ENCODE measurements at places on chromosomes 1 and 21.

GRCh38 chr1:201346337-201346939, 31.0 kb downstream of the TNNT2 start:
- DNase-seq, result peak; percentile 60

DNA sequence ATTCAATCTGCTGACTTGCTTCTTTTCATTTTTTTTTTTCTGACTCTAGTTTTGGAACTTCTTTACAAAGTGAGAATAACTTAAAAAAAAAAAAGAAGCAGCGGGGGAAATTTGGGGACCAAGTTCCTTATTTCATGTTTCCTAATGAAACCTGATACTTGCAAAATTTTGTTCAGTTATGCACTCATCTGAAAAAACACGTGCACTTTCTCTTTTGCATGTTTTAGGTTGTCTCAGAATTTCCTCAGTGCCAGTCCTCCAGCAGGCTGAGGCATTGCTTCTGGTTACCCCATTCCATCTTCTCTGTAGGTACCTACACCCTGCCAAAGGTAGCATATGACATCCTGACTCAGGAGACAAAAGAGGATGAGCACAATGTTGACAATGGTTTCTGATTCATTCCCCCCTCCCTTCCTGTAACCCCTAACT, 299.7 kb downstream of the GRIK1 start:
- DNase-seq, result no peak

DNA sequence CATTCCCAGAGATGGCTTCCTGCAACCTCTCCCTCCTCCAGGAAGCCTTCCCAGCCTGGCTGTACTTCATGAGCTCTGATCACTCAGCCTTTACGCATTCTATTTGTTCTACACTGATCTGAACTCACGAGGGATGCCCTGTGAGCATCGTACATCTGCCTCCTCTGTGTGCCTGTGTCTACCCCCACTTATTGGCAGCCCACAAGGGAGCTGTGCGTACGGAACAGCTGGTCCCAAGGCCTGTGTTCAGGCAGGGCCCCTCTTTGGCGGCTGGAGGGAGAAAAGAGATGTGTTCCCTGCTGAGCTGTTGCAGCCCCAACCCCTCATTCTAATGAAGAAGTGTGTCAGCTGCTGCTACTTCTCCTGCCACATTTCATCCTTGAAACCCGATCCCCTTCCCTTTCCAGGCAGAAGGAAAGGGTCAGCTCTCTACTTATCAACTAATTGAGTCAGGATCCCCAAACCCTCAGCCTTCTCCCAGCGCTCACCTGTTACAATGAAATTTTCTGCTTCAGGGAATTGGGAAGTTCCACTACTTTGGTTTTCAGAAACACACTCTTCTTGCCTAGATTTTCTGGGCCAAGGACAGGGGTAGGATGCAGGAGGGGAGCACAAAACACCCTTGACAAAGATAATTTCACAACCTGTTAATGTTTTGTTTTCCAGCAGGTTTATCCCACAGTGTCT, 3.2 kb downstream of the INKA2 start:
- no peak for DNase-seq

- DNase-seq, result no peak
These were observed 6.3 kb upstream of the PHTF1 start for GRCh38 chr1:113765306-113766230.

DNA sequence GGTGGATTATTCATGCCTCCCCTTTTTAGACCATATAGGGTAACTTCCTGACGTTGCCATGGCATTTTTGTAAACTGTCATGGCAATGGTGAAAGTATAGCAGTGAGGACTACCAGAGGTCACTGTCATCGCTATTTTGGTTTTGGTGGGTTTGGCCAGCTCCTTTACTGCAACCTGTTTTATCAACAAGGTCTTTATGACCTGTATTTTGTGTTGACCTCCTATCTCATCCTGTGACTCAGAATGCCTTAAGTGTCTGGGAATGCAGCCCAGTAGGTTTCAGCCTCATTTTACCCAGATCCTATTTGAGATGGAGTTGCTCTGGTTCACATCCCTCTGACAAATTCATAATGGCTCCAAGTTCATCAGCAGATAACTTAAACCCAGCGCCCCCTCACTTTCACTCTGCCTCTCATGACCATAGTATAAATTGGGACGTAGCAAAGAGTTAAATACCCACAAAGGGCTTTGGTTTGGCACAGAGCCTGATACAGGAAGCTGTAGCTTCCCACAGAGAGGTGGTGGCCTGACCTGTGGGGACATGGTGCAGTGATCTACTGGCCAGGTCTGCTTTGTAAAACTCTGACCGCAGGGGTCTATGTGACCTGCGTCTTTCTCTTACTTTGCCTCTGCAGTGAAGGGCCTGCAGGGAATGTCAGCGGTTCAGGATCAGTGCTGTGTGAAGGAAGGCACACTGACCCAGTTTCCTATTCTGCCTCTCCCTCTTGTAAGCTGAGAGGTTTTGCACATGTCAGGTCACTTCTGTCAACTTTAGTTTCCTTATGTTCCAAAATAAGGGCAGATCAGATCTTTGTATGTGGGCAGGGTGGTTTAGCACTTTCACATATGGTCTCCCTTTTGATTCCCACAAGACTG, 78.1 kb upstream of the ZNF644 start:
- peak; percentile 39 for DNase-seq

GRCh38 chr1:39174390-39175081, 30.0 kb upstream of the MACF1 start:
- DNase-seq, result no peak

- peak; percentile 85 for DNase-seq
These were observed 52.4 kb downstream of the TLCD4 start for GRCh38 chr1:95169548-95169947.

- DNase-seq, result no peak
These were observed 177.5 kb downstream of the SETD4 start for GRCh38 chr21:35882791-35883240.

DNA sequence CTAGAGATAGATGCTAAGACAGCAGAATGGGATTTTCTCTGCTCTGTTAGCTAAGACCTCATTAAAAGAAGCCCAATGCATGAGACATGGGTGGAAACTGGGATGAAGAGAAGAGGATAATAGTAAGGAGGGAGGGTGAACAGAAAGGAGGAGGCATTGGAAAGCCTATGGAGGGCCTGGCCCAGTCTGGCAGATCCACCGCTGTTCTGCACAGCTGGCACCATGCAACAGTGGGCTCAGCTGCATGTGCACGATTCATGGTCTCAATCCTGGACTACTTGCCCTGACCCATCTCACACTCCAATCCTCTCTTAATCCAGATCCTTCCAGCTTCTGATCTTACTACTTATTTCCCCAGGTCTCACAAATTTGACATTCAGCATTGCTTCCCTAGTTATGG, 2.2 kb downstream of the PHC2 start:
- DNase-seq, result no peak

GRCh38 chr1:229203030-229203751, 67.7 kb upstream of the RAB4A start:
- DNase-seq, result no peak

- DNase-seq, result no peak
These were observed 3.8 kb upstream of the FAM20B start for GRCh38 chr1:179021873-179022272.

- DNase-seq, result no peak
These were observed 199.4 kb upstream of the PTBP2 start for GRCh38 chr1:96521994-96522760.

GRCh38 chr1:160657250-160657781, 10.5 kb upstream of the SLAMF1 start:
- DNase-seq, result no peak

- no peak for DNase-seq
These were observed 63.8 kb downstream of the XCL1 start for GRCh38 chr1:168640182-168640581.

- no peak for DNase-seq
These were observed 48.0 kb upstream of the COG2 start for GRCh38 chr1:230594214-230594773.

GRCh38 chr21:34730756-34731445, 62.1 kb downstream of the CLIC6 start:
- no peak for DNase-seq

- DNase-seq, result no peak
These were observed 99.4 kb upstream of the C1orf87 start for GRCh38 chr1:60173006-60173405.

- DNase-seq, result peak; percentile 50
These were observed 18.0 kb upstream of the PTP4A2 start for GRCh38 chr1:31955917-31956736.
